Psoas muscle (tissue), 8 donors: ENCODE measurements at places on chromosomes 16 and 17. TPM values are rescaled to one million over a fixed set of nuclear protein-coding genes. Genes with fewer than 3 reads are reported as not detected.
A peak's percentile ranks its signal among the peaks of the same experiment; 100 is the strongest.

- peak; percentile 68 for DNase-seq
These were observed 145.5 kb upstream of the SOX9 start for GRCh38 chr17:71975331-71975801.

DNA sequence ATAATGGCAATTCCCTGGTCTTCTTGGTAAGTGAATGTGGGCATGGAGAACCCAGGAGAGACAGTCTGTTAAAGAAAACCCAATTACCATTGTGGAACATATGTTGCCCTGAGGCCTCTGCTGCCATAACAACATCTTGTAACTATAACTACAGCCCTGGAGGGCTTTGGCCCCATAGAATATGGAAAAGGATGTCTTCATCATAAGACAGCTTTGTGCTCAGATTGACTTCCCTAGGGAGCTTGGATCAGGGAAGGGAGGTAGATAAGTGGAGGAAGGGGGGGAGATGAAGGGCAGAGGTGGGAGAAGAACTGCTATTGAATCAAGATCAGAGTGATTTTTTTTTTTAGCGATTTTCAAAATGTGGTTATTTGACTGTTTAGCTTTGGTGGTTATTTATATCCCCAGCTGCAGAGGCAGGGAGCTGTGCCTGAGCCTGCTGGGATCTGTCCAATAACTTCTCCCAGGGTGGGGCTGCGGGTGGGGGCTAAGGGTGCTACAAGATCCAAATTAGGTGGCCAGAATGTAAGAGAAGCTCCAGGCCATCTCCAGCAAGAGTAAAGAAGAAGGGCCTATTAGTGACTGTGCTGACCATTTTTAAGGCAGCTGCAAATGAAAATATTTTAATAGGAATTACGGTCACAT, 5.3 kb upstream of the KAT7 start:
- DNase-seq = no peak

CES4A gene
- 6.0 TPM for total RNA-seq

ZDHHC7 gene
- 52.3 TPM for total RNA-seq
